ENCODE measurements at places on chromosomes 4 and X.
A peak's percentile ranks its signal among the peaks of the same experiment; 100 is the strongest.

DNA sequence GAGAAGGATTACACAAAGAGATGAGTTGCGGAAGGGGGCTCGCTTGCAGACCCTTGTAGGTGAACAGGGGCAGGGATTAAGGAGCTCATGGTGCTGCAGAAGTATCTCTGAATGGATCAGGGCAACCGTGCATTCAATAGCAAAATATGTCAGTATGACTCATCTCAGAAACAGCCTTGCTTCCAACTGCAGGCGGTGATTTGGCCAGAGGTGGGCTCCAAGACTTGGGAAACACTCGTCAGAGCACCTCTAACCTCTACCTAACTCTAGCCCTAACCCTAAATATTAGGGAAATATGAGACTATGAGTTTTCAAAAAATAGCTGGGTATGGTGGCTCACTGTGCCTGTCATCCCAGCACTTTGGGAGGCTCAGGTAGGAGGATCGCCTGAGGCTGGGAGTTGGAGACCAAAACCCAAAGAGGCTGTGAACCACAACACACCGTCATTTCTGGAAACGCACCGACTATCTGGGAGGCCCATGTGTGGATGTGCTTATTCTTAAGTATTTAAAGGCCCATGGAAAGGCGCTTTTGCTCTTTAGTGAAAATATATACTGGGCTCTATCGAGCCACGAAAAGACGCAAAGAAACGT is 102.6 kb downstream of the DHRSX start:
- no peak for DNase-seq

GRCh38 chrX:42490111-42490510 is 287.9 kb downstream of the PPP1R2C start:
- no peak for DNase-seq

GRCh38 chrX:56029188-56029587 is 203.0 kb upstream of the KLF8 start:
- no peak for DNase-seq

DNA sequence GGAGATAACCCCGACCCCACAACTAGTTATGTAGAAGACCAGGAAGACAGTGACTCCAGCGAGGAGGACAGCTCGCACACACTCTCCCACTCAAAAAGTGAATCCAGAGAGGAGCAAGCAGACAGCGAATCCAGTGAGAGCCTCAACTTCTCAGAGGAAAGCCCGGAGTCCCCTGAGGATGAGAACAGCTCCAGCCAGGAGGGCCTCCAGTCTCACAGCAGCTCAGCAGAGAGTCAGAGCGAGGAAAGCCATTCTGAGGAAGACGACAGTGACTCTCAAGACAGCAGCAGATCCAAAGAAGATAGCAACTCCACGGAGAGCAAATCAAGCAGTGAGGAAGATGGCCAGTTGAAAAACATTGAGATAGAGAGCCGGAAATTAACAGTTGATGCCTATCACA is 12.8 kb downstream of the DMP1 start:
- no peak for DNase-seq

DNA sequence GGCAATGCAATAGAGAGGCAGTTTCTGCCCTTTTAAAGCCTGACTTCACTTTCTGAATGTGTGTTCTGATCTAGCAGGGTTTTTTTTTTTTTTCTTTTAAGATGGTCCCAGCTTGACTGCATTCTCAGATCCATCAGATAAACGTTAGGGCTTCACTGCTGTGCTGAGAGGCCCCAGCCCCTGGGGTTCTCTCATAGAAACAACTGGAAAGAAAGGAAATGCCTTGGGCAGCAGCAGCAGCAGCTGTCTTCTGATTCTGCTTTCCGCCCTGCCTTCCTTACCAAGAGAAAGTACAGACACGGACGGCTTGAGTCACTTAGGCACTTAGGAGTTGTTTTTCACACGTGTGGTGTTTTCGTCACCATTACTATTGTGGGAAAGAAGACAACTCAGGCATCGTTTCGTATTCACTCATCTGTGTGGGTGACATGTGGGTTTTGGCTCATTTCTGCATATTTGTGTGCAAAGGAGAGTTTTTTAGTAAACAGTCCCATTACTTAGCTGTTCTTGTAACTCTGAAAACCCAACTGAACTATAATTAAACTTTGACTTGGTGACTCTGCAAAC is 172.0 kb downstream of the PTTG2 start:
- peak; percentile 63 for DNase-seq

DNA sequence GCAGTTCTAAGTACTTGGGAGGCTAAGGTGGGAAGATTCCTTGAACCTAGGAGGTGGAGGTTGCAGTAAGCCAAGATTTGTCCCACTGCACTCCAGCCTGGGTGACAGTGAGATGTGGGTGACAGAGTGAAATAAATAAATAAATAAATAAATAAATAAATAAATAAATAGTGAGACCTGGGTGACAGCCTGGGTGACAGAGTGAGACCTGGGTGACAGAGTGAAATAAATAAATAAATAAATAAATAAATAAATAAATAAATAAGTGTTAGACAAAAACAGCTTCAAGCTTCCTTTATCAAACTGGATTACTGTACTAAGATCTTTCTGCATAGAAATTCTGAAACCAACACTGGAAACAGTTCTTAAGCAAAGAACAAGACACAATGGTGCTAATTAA is 71.8 kb upstream of the BMP2K start:
- DNase-seq, result no peak

DNA sequence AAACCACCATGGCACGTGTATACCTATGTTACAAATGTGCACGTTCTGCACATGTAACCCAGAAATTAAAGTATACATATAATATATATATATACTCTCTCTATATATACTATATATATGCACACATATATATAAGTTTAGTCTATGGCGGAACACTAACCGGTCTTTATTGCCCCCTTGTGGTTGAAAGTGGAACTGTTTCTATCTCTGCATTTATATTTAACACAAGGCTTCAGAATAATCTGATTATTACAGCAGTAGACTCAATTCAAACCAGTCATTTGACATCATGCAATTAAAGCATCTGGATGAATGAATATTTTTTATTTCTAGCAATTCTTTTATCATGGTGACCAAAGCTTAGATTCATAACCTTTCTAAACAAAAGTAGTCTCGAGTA is 14.6 kb downstream of the RAB9B start:
- peak; percentile 6 for DNase-seq

DNA sequence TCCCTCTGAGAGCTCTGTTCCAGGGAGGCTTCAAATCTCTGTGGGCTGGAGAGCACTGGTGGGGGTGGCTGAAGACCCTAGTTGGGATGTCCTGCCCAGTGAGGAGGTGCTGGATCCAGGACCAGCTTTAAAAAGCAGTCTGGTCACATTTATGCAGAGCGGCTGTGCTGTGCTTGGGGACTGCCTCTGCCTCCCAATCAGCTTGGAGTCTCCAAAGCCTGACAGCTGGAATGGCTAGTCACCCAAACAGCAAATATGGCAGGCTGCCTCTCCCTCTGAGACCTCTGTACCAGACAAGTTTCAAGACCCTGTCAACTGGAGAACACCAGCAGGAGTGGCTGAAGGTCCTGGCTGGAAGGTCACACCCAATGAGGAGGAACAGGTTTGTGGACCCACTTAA is 848.1 kb upstream of the DIAPH2 start:
- no peak for DNase-seq

DNA sequence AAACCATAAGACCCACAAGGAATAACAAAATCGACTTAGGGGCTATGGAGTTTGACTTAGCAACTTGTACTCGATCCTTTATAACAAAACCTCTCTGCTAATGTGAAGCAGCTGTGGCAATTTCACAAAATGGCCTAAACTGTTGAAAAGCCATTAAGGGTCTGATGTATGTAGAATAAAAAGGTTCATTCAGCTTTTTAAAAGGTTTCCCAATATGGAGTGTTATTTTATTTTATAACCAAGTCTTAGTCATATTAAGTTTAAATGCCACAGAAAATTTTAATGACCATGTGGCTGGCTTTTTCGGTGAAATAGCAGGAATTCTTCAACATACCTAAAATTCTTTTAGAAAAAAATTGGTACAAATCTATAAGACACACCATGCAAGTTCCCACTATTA is 291.8 kb upstream of the HAND2 start:
- no peak for DNase-seq

DNA sequence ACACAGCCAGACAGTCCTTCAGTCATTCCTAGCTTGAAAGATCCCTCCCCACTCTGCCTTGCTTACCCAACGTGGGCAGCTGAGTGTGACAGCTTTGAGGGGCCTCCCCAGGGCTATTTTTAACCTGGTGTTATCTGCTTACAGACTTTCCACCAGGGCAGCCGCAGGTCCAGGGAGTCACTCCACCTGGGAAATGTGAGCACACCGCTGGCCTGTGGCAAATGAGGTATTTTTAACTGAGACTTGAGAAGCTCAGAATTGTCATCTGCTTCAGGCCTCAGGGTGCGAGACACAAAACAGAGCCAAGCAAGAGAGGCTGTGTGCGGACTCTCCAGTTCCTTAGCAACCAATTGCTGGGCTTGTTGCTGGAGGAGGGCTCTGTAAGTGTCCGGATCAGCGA is 13.0 kb downstream of the CORIN start:
- DNase-seq, result no peak

DNA sequence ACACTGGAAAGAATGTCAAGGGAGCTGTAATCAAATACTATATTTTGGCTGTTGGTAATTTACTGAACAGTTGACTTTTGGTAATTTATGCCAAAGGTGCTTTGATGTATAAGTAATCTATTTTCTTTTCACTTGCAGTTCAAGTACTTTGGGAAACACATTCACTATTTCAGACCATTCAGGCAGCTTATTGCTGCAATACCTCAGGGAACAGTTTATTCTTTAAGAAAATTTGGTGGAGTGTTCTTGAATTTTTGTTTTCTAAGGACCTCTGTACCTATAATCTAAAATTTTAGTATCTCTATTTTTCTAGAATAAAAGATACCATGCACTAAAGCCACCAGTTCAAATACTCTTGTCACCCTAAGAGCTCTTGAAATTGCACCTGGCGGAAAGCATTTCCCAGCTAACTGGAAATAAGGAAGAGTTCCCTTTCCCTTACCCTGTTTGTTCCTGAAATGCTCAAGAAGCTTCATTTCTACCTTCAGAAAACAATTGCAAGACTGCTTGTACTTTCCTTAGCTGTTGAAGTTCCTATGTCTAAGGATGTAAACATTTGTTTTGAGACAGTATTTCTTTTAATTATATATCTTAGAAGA is 633.5 kb upstream of the FAT1 start:
- DNase-seq, result no peak

GRCh38 chr4:38243388-38244053 is 283.3 kb downstream of the PTTG2 start:
- DNase-seq, result no peak
